Left lobe of liver (tissue), 2 donors: ENCODE measurements at places on chromosomes 1 and 21.

- DNase-seq: no peak
These were observed 4.9 kb upstream of the LAD1 start for GRCh38 chr1:201404055-201404454.

DNA sequence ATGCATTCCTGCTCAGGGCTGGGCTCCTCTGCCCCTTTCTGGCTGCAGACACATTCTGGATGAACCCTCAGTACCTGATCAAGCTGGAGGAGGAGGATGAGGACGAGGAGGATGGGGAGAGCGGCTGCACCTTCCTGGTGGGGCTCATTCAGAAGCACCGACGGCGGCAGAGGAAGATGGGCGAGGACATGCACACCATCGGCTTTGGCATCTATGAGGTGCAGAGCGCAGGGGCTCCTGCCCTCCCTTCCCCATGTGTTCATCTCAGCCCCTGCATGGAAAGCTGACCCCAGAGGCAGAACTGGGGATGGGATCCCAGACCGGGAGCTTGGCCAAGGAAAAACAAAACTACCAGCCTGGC is 43.1 kb downstream of the CAPN2 start:
- DNase-seq: no peak

DNA sequence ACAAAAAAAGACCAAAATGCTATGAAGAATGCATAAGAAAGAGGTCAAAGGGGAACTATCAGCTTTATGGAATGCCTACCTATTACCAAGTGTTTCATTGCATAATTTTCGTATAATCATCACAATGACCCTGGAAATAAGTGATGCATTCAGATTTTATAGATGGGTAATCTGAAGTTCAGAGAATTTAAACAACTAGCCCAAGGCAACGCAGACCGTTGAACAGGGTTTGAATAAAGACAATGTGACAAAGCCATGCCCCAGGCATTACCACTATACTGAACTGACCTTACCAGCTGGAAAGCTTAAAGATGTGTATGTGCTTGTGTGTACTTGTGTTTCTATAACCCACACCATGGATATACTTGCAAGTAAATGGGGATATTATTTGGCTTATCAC is 827.6 kb upstream of the ADGRL2 start:
- no peak for DNase-seq

DNA sequence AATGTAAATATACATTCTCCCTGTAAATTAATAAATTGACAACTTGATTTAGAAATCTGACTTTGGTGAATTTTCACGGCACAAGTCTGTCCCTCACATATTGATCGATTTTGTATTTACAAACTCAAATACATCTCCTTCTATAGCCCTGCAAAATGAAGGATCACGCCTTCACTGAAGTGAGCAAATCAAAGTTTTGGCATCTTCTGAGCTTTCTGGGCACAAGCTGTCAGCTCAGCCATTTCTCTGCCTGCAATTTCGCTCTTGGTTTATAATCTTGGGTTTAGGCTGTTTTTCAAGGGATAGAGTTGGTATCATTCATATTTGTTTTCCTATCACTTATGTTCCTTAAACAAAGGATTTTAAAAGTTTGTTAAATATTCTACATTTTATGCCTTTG is 25.8 kb downstream of the ANP32E start:
- DNase-seq: no peak

- DNase-seq: no peak
These were observed 45.3 kb upstream of the GPR157 start for GRCh38 chr1:9174243-9174642.

- no peak for DNase-seq
These were observed 2.8 kb upstream of the GALNT2 start for GRCh38 chr1:230064283-230064682.

DNA sequence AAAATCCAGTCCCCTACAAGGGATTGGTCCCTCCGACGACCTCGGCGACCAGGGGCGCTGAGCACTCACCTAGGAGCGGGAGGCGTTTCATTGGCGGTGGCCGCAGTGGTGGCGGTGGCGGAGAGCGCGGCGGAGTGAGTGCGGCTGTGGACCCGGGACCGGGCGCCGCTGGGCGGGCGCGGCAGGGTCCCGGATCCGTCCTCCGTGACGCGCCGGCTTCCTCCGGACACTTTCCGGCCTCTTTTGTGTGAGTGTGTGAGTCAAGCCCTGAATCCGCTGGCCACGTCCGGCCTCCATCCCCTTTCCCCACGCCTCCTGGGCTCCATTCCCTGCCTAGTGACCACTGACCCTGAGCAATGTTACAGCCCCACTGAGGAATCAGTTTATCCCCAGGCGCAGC is at the start of gene ADGRL4:
Gene ADGRL4, minus strand, starts transcription at position 167 of the 400 bp plus-strand sequence. Its CDS starts 76 bp downstream, at position 91.
- peak; percentile 46 for DNase-seq

DNA sequence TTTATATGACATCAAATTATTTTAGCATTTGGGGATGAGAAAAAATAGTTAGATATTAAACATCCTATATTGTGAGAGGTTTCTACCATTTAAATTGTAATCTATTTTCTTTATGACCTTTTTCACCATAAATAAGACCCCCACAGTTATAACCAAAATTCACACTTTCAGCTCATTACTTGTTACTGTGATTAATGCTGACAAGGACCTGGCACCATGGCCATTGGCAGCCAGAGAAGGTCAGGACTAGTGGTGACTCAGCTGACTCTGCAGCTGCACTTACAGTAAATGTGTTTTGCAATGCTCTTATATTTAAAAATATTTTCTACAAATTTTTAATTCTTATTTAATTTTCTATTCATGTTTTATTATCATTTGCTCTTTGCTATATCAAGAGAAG is 133.3 kb upstream of the C1orf105 start:
- no peak for DNase-seq

DNA sequence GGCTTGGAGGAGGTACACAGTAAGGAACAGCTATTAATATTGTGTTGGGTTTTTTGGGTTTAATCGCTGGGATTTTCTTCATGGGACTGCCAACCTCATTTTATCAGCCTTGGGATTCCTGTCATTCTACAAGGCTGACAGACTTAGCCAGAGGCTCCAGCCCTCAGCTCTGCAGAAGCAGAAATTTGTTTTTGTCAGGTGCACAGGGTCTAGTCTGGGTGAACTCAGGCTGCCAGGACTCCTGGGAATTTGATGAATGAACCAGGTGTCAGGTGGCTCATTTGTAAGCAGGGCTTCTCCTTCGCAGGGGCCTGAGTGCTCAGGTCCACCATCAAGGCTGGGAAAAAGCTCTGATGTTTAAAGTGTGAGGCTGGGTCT is 11.5 kb upstream of the ZNF362 start:
- no peak for DNase-seq

GRCh38 chr21:29293495-29293894 is 5.2 kb upstream of the BACH1 start:
- no peak for DNase-seq

- no peak for DNase-seq
These were observed 146.1 kb downstream of the EDEM3 start for GRCh38 chr1:184608581-184608980.

DNA sequence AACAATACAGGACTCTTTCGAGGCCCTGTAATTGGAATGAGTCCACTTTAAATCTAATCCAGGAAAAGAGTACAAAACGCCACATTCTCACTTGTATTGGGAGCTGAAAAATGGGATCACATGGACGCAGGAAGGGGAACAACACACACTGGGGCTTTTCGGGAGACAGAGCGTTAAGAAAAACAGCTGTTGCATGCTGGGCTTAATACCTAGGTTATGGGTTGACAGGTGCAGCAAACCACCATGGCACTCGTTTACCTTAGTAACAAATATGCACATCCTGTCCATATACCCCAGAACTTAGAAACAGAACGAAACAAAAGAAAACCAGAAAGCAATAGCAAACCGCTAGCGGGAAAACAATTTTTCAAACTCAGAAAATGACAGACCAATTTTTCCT is 1532.7 kb upstream of the TPTE start:
- no peak for DNase-seq

GRCh38 chr21:42505090-42505726 is 8.4 kb upstream of the SLC37A1 start:
- no peak for DNase-seq

GRCh38 chr1:186575348-186575747 is 104.9 kb downstream of the PTGS2 start:
- no peak for DNase-seq
